Stimulated activated naive CD4-positive, alpha-beta T cell treated with Interleukin-2 at 50 U/mL for 16 hours (primary cell): ENCODE measurements at places on chromosomes 6 and 20.

DNA sequence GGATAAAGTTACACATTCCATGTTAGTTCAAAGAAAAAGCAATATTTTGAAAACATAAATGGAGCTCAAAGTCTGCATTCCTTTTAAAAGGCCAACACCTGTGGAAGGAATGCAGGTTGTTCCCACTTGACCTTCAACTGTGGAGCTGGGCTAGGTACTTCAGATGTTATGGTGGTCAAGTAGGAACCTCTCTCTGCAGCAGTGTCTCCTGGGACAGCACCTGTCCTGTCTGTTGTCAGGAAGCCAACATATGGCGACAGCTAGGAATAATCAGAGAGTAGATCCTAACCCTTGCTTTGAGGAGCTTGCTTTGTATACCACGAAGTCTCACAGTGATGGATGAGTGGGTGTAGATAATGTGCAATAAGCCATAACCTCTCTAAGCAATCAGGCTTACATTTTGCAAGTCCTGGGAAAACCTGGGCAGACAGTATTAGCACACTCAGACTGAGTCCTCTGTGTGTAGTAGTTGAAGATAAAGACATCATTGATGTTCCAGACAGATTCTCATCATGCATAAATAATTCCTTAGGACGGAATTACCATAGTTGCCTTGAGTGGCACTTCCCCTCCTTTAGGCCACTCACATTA is 347.5 kb downstream of the PRL start:
- no peak for DNase-seq

- no peak for DNase-seq
Measured at GRCh38 chr6:110593637-110594036, 117.2 kb upstream of the SLC22A16 start.

DNA sequence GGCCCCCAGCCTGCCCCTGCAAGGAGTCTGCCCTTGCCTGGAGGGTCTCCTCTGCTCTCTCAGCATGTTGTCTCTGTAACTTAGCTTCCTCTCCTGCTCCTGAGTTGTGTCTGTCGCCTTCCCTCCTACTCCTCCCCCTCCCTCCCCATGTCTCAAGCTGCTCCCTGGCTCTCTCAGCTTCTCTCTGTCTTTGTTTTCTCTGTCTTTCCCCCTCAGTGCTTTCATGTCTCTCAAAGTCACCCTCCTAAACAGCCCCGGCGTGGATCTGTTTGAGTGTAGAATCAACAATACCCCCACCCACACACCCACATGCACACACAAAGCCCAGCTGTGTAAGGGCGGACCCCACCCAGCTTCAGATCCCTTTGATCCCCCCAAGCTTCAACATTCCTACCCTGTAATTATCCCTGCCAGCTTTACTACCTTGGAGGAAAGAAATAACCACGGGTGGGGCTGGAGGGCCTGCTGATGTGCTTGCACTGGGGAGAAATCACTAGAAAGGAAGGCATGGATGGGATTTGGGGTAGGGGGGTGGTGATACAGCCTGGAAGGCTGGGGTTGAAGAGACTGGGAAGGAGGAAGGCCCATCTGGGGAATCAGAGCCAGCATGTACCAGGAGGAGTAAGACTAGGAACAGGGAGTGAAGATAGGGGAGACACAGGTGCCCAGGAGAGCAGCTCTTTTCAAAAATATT is 1.0 kb upstream of the LY6G6D start:
- no peak for DNase-seq

DNA sequence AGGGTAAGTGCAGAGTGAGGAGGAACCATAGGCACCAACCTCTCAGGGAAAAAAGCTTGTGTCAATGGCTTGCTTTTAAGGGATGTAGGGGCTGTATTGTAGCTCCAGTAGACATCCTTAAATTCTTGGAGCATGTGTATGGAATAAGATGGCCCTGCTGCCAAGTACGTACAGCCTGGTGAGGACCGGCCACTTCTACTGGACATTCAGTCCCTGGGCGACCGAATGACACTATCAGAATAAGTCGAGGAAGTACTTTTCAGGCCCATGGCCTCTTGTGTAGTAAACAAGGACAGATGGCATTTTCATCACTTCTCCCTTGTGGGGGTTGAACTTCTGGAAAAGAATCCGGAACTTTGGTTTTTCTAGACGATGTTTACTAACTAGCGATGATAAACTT is 32.8 kb downstream of the GFRA4 start:
- DNase-seq: no peak

DNA sequence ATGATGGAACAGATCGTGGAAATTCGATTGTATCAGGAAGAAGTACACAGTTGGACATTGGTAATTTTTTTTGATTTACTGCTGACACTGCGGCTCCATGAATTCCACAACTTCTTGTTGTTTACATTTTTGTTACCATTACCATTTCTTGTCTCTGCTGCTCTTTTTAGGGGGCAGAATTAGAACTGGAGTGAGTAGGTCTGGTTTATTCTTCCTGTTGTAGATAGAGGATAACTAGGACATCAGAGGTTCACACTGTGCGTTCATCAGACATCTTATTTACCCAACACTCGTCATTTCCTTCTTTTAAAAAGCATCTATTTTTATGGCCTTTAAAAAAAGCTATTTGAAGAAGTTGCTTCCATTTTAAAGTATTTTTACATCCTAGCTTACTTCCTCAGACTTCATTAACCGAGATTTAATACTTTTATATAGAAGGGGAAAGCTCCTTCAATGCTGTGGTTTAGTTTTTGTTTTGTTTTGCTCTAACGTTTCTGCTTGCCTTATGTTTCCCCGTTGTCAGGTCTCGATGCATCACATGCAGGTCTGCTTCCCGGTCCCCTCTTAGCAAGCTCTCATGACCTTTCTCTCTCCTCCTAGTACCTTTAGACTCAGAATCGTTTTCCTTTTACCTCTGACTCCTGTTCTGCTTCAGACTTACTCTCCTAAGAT is 139.1 kb downstream of the ARID1B start:
- DNase-seq: no peak

GRCh38 chr6:15324427-15324985 is 78.6 kb downstream of the JARID2 start:
- DNase-seq: no peak

DNA sequence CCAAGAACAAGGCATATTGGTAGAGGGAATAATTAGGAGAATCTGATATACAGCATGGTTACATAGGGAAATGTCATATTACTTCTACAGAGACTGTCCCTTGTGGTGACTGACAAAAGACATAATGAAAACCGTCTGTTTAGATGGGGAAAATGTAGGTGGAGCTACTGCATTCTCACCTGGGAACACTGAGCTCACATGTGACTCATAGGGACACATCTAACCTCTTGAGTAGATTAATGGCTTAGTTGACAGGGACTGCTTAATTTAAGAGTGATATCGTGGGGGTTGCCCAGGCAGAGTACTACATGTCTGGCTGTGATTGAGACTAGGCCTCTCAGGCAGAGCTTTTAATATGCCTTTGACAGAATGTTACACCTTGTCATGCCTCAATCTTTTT is 235.3 kb upstream of the ZFP64 start:
- no peak for DNase-seq

- no peak for DNase-seq
Measured at GRCh38 chr6:163333701-163334663, 80.5 kb upstream of the QKI start.

- DNase-seq: no peak
Measured at GRCh38 chr20:33276303-33277113, 6.5 kb upstream of the BPIFB1 start.

DNA sequence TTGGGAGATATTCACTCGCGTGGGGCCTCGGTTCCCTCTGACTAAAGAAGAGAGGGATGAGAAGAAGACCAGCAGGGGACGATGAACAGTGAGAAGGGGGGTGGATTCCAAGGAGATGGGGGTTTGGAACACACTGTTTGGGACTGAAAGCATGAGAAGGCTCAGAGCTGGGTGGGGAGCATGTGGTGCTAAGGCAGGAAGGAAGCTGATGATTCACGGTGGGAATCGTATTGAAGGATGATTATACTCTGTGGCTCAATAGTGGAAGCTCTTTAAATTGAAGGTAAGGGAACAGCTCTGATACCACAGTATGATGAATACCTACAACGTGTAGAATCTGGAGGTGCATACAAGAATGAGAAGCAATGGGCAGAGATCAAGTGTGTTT is 117.5 kb upstream of the KCNK16 start:
- DNase-seq: no peak

DNA sequence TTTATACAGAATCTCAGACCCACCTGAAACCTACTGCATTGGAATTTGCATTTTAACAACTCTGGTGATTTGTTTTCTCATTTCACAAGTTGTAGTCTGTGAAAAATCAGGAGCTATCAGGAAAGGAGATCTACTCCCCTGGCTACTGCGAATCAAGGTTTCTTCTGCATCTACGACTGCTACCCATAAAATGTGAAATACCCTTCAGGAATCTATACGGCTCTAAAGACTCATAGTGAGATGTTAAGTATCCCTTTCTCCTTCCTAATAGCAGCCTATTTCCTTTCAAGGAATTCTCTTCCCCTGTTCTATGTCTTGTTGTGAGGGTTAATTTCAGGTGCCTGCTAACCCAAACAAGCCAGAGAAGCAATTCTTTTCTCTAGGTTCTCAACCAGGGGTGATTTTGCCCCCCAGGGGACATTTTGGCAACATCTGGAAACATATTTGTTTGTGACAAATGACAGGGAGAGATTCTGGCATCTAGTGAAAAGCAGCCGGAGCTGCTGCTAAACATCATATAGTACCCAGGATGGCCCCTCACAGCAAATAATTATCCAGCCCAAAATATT is 26.3 kb downstream of the WFDC3 start:
- DNase-seq: no peak

- no peak for DNase-seq
Measured at GRCh38 chr6:72894091-72894490, 272.2 kb downstream of the KCNQ5 start.

DNA sequence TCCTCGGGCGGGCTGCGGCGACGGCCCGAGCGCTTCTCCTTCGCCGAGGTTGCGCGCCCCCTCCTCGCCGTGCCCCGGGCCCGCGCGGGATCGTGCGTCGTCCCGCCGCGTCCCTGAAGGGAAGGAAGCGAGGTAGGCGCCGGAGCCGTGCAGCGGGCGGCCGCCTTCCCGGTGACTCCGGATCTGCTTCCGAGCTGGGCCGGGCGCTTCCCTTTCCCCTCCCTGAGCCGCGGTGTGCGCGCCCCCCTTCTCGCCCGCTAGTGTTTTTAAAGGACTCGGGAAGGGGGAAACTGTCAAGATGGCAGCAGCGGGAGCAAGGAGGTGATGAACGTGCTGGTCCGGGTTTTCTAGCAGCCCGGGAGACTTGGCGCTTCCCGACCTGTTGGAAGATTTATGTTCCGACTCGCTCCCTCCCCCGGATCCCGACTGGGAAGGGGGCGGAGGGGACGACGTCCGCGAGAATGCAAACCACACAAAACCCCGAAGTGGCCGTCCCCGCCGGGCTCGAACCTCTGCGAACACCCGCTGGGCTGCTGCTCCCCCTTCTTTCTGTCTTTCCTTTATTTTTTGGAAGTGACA is 744 bp upstream of the FOXO3 start:
- no peak for DNase-seq

DNA sequence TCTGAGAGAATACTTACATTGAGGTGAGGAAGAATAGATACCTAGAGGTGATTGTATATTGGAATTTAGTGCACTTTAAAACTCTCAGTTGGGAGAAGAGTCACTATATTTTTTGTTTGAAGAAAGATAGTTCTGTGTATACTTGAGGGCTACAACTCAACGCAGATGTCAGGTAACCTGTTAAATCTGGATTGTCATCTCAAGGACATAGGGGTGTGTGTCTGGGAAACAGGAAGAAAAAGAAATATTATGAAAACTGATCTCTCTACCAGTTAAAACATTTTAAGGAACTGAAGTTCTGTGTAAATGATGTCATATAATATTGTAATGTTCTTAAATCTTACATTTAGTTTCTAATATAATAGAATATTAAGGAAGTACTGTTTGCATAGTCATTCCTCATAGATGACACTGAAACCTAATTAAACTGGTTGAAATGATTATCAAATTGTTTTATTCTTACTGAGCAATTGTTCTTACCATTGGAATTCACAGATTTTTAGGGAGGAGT is 86.2 kb downstream of the SMAP1 start:
- no peak for DNase-seq

GRCh38 chr6:79064635-79065034 is 13.4 kb downstream of the PHIP start:
- no peak for DNase-seq

- DNase-seq: no peak
Measured at GRCh38 chr20:24878657-24879056, 70.4 kb upstream of the CST7 start.

- DNase-seq: no peak
Measured at GRCh38 chr6:43436577-43437282, 9.4 kb downstream of the ABCC10 start.

DNA sequence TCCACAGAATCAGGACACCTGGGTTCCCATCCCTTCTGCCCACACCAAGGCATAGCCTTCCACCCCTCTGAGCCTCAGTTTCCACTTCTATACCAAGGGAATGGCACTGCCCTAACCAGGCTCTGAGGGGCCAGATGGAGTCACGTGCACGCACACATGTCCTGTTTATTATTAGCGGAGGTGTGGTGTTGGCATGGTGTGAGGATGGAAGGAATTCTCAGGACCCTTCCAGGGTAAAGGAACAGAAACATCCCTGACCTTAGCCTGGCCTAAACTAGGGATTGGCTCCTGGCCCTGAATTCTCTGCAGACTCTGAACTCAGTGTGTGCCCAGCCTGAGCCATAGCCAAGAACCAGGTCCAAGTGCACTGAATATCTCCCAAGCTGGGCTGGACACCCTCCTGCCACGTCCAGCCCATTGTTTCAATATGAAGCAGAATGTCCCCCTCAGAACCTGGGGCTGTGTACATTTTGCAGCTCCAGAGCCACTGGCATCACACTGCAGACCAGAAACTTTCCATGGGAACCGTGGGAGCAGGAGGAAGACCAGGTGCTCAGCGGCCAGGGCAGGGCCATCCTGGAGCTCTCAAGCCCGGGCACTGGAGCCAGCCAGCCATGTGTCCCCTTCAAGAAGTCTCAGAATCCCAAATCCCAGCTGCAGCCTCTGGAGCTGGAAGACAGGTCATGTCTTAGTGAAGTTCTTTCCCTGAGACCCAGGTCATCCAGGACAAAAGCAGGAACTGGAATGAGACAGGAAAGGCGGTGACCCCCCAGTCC is 208.4 kb downstream of the ANKRD60 start:
- no peak for DNase-seq

DNA sequence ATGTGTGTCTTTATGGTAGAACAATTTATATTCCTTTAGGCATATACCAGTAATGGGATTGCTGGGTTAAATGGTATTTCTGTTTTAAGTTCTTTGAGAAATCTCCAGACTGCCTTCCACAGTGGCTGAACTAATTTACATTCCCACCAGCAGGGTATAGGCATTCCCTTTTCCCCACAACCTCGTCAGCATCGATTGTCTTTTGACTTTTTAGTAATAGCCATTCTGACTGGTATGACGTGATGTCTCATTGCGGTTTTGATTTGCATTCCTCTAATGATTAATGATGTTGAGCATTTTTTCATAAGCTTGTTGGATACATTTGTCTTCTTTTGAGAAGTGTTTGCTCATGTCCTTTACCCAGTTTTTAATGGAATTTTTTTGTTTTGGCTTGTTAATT is 5.3 kb upstream of the TASP1 start:
- DNase-seq: no peak

GRCh38 chr6:2885967-2886735 is 17.0 kb downstream of the SERPINB9 start:
- DNase-seq: no peak

GRCh38 chr6:126377594-126378153 is 37.8 kb downstream of the CENPW start:
- DNase-seq: no peak
